SK-MEL-5 (cell line): ENCODE measurements at places on chromosomes 1 and 21. TPM values are rescaled to one million over a fixed set of nuclear protein-coding genes. Genes with fewer than 3 reads are reported as not detected.

GRCh38 chr1:209550519-209550918 is 33.0 kb upstream of the CAMK1G start:
- no peak for DNase-seq

The MAP3K6 gene
- total RNA-seq: 5.5 and 6.4 TPM in 2 replicates

DNA sequence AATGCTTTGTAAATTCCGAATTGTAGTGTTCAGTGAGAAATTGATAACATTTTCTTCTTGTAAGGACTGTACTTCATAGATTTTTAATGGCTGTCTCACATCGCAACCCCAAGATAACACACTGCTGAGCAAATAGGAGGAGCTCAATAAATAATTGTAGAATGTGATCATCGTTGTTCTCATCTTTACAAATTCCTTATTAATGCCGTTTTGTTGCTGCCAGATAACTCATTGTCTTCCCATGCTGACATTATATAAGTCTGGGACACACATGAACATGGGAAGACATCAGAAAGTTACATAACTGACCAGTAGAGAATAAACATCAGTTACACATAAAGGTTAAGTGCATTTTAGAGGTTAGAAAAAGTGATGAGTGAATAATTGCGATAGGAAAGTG is 46.4 kb upstream of the TSPAN2 start:
- no peak for DNase-seq

DNA sequence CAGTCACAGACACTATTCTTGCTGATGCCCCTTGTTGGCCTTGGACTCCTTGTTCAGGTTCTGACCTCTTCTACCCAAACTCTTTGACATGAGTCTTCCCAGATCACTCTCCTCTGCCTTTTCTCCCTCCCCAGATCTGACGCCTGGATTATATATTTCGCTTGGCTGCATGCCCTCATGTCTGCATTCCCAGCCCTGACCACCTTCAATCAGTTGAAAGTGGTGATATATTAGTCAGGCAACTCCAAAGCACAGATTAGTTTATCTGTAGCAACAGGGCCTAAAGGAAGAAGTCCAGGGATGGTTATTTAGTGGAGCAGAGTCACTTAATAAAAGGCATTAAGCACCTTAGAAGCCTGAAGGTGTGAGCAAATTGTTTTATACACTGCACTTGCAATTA is 110.0 kb upstream of the GUCA2B start:
- DNase-seq: no peak

The OR10X1 gene
- total RNA-seq: not detected in 2 replicates

DNA sequence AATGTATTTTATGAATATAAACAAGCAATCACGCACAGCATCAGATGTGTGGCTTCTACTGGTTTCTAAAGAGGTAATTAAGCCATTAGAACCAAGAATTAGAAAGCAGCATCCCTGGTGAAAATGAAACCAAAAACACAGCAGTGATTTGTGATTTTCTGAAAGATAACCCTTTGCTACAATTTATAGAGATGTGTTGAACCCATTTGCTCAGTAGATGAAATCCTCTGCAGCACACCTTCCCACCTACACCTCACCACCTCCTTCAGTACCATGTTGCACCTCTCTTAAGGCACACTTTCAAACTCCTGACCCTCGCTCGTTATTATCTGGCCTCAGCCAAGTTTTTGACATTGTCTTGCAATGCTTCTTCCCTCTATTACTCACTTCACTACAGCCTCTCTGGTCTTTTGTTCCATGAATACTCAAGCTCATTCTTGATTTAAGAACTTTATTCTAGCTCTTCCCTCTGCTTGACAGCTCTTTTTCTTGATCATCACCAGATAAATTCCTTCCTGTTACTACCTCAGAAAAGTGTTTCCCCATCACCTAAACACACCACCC is 38.6 kb downstream of the NSL1 start:
- DNase-seq: no peak

The BCL2L15 gene
- not detected in 2 replicates for total RNA-seq

GRCh38 chr1:41678111-41678878 is 193.8 kb upstream of the EDN2 start:
- DNase-seq: no peak

The CTNNBIP1 gene
- total RNA-seq: 27.1 and 38.3 TPM in 2 replicates

The FCRL2 gene
- total RNA-seq: 0.03 TPM in 1 of 2 replicates, not detected in the other

The DDOST gene
- total RNA-seq: 453 and 482 TPM in 2 replicates

The OLFML2B gene
- 0.16 and 1.1 TPM in 2 replicates for total RNA-seq

GRCh38 chr1:8925406-8925805 is 20.3 kb upstream of the CA6 start:
- no peak for DNase-seq

DNA sequence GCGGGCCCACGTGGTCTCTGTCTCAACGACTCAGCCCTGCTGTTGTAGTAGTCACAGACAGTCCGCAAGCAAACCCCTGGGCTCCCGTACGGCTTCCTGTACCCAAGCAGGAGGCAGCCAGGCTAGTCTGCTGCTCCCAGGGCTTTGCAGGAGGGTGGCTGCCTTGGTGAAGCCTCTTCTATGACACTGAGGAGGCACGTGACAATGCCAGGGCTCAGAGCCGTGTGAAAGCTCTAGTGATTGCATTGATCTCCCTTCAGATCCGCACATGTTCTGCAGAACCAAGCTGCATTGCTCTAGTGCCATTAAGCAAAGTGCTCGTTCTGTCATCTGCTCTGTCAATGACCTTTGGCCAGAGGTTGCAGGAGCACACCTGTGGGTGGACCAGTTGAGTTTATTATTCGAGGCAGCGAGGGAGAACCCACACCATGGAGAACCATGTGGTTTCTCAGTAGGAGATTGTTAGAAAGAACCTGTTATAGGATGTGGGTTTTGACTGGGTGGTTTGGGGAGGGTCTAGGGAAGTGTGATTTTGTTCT is 18.0 kb downstream of the UMODL1 start:
- DNase-seq: no peak

DNA sequence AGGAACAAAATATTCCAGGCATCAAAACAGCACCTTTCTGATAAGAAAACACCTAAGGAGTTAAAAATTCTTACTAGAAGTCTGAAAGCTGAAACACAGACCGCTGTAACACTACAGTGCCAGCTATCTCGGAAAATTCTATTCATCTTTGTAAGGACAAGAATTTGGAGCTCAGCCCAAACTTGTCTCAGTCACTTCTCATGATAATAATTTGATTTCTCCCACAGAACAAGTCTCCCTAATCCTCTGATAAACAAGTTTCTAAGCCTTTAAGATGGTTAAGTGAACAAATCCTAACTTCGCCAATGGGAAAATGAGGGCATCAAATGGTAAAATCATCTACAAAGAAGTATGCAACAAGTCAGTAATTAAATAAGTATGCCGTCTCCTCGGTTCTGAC is 59.9 kb downstream of the SIPA1L2 start:
- no peak for DNase-seq

DNA sequence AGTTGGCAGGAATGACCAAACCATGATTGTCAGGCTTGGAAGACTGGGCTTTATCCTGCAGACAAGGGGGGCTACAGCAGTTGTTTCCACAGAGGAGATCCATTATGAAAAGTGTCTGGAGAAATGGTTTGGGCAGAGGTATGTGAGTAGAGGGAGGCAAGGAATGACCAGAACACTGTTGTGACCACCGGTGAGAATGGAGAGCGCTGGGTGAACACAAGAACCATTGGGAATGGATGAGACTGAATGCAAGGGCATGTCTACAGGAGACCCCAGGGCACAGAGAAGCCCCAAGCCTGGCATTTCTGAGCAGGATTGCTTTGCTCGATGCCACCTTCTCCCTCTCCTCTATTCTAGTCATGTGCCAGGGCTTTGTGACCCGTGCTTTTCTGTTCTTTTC is 125.1 kb downstream of the CACNA1E start:
- DNase-seq: no peak

The GLUL gene
- total RNA-seq: 262 and 278 TPM in 2 replicates

- no peak for DNase-seq
Observed at GRCh38 chr1:195495720-195496635, 1112.3 kb downstream of the KCNT2 start.

GRCh38 chr1:247386687-247387086 is 29.3 kb upstream of the NLRP3 start:
- no peak for DNase-seq

The CHI3L2 gene
- 0.55 TPM in 1 of 2 replicates, not detected in the other for total RNA-seq

The LCE1A gene
- total RNA-seq: not detected in 2 replicates

- peak; percentile 87 for DNase-seq
Observed at GRCh38 chr1:154972517-154973343, 1.8 kb upstream of the CKS1B start.

GRCh38 chr1:93908394-93909145 is 660 bp downstream of the GCLM start:
- peak; percentile 7 for DNase-seq

DNA sequence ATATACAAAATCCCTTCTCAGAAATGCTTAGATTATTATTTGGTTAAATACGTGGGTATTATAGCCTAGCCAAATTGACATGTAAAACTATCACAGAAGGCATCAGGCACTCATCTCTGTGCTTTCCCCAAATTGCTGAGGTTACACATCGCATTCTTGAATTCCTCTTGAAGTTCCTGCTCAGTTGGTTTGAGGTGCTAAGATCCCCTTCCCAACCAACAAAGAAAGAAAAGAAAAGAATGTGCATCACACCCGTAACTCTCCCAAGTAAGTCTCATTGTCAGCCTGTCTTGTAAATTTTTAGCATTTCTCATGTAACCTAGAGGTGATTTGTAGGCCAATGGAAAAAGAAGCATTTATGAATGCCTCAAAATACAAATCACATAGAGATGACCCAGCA is 539.2 kb upstream of the PRMT6 start:
- no peak for DNase-seq

GRCh38 chr1:160807738-160808137 is 11.8 kb downstream of the LY9 start:
- DNase-seq: no peak

DNA sequence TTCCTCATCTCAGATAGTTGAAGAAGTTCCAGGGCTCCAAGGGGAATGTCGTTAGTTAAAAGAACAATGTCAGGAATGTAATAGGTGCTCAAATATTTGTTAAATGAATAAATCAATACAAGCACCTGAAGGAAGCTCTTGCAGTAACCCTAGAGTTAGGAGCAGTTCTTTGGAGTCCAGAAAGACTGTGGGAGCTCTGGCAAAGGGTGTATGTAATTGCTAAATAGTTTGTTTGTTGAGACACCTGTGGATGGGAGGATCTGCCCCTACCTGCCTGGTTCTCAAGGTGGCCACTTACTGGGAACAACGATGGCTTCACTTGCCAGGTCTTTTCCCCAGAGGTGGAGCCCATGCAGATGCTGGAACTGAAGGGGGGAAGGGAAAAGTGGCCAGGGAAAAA is 27.5 kb upstream of the JUN start:
- DNase-seq: no peak

The FGR gene
- total RNA-seq: not detected in 2 replicates

GRCh38 chr1:27545271-27545670 is 55.3 kb upstream of the WASF2 start:
- DNase-seq: no peak

DNA sequence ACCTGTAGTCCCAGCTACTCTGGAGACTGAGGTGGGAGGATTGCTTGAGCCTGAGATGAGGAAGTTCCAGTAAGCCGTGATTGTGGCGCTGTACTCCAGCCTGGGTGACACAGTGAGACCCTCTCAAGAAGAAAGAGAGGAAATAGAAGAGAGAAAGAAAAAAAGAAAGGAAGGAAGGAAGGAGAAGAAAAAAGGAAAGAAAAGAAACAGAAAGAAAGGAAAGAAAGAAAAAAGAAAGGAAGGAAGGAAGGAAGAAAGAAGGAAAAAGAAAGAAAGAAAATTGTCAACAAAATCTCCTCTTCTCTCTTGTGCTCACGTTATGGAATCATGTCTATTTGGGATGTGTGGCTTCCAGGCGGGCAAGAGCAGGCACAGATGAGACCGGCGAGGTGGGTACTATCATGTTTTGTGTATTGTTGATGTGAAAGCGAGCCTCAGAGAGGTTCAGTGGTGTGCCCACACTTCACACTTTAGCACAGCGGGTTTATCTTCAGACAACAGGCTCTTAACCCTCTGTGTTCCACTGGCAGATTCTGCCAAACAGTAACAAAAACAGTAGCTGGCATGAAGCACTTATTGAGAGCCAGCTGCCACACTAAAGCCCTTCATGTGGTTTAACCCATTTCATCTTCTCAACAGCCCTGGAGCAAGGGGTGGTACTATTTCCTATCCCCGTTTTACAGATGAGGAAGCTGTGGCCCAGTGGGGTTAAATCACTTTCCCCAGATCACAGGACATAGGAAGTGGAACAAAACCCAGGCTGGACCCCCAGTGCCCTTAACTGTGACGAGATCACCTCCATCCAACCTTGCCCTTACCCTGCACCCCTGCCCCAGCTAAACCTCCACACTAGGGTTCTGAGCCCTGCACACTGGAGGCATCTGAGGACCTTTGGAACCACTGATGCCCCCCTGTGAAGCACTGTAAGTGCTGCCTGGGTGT is 94.7 kb upstream of the TARDBP start:
- DNase-seq: no peak

GRCh38 chr1:226369110-226369509 is 38.8 kb downstream of the PARP1 start:
- no peak for DNase-seq

GRCh38 chr1:7388141-7388487 is 383.0 kb upstream of the VAMP3 start:
- no peak for DNase-seq

The PLEKHM2 gene
- total RNA-seq: 37.6 TPM in 2 replicates

GRCh38 chr21:28793043-28793442 is 199.6 kb downstream of the LTN1 start:
- DNase-seq: peak; percentile 43

DNA sequence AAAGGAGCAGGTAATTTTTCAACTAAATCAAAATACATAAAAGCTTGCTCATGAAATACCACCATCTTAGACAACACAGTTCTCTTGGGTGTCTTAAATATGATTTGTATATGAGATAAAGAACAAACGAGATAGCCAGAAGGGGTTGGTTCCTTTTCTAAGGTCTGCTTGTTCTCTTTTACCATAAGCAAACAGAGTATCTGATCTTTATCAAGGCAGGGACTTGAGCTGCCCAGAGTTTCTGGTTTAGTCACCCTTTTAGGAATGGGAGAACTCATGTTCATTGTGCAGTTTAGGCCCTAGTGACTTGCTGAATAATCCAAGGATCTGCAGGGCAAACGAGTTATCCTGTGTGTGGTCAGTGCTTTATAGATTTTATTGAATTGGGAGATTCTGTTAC is 3.0 kb upstream of the SUCO start:
- no peak for DNase-seq

The CDC42SE1 gene
- 95.8 and 99.9 TPM in 2 replicates for total RNA-seq

GRCh38 chr1:162222730-162223129 is 153.2 kb downstream of the NOS1AP start:
- no peak for DNase-seq

The UTS2 gene
- not detected in 2 replicates for total RNA-seq

The ATP5IF1 gene
- 34.9 and 37.2 TPM in 2 replicates for total RNA-seq

- no peak for DNase-seq
Observed at GRCh38 chr1:19941206-19941568, 17.8 kb upstream of the PLA2G2E start.
